Stimulated activated CD8-positive, alpha-beta memory T cell treated with anti-CD3 and anti-CD28 coated beads, Interleukin-7, amount 100 ng/mL, for 1 hour (primary cell): ENCODE measurements at places on chromosomes 3 and 15.

DNA sequence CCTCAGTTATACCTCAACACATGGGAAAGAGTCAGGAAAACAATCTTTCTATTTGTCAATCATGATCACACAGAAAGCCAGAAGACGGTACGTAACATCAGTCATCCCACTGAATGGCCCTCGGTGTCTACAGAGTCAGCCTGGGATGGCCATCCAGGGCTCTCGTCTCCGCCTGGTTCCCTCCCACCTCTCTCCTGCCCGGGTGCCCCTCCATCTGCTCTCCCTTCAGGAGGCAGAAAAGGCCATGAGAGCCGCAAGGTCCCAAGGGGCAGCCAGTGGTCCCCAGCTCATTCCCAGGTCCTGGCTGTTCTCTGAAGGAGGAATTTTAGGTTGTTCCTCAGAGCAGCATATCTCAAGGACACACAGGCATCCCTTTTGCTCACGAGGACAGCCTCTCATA lies 4.4 kb upstream of the LRRC15 start:
- no peak for DNase-seq

- no peak for DNase-seq
These were observed 142.3 kb downstream of the SSR3 start for GRCh38 chr3:156412600-156412999.

DNA sequence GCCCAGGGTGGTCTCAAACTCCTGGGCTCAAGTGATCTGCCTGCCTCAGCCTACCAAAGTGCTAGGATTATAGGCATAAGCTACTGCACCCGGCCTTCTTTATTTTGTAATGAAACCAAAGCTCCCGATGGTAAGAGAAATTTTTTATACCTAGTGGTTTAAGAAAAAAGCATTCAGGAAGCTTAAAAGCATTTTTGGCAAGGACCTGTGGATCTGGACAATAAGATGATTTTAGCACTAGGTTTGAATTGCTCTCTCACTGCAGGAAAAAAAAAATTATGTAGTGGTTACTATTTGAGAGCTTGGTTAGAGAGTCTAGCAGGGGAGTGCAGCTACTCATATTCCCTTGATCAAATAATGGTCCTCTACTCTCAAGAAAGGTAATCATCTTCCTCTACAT lies 64.9 kb upstream of the PIK3R4 start:
- no peak for DNase-seq

- DNase-seq, result no peak
These were observed 245.3 kb downstream of the BBX start for GRCh38 chr3:107767897-107768605.

- DNase-seq, result no peak
These were observed 12.8 kb downstream of the CFAP100 start for GRCh38 chr3:126407412-126408044.

GRCh38 chr3:116186049-116186448 lies 259.2 kb downstream of the LSAMP start:
- no peak for DNase-seq

DNA sequence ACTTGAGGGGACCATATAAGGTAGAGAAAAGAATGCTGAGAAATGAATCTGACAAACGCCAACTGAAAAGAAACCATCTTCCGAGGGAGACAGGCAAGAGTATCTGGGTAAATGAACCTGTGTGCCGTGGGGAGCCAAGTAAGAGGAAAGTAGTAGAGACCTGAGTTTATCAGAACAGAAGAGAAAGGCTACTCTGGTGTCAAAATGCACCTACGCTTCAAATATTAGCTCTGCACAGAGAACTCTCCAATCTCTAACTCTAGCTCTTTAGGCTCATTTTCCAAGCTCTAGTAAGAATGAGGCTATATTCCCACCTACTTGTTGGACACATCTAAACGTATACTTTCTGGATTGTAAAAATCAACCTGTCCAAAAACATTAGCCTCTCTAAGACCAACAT lies 53.5 kb downstream of the TOP2B start:
- no peak for DNase-seq

GRCh38 chr15:64690008-64690407 lies 85.4 kb downstream of the RBPMS2 start:
- DNase-seq, result no peak

DNA sequence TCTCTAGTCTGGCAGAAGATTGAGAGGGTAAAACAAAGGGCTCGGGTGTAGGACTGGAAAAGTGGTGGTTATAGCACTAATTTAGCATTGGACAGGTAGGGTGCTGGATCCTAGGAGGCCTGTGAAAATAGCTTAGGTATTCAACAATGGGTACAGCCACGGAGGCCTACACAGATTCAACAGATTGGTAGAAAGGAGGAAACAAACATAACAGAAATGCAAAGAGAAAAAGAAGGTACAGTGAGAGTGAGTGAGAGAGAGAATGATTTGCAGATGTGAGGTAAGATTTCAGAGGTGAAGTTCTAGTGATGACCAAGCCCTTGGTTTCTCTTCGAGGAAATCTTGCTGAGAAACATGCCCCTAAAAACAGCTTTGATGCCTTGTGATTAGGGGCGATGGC lies 37.9 kb downstream of the ADIPOQ start:
- DNase-seq, result no peak

- no peak for DNase-seq
These were observed 136.5 kb downstream of the ZNF609 start for GRCh38 chr15:64596701-64597476.

- no peak for DNase-seq
These were observed 795.4 kb upstream of the SEMA6D start for GRCh38 chr15:46921891-46922290.

- no peak for DNase-seq
These were observed 63.1 kb downstream of the CGNL1 start for GRCh38 chr15:57439128-57440027.

- DNase-seq, result no peak
These were observed 147.7 kb downstream of the CADPS start for GRCh38 chr3:62727536-62727935.

- no peak for DNase-seq
These were observed at the start of gene GPR27 for GRCh38 chr3:71753701-71754609. Gene GPR27 (plus strand): TSS chr3:71753855. CDS start chr3:71754050, 195 bp downstream.

DNA sequence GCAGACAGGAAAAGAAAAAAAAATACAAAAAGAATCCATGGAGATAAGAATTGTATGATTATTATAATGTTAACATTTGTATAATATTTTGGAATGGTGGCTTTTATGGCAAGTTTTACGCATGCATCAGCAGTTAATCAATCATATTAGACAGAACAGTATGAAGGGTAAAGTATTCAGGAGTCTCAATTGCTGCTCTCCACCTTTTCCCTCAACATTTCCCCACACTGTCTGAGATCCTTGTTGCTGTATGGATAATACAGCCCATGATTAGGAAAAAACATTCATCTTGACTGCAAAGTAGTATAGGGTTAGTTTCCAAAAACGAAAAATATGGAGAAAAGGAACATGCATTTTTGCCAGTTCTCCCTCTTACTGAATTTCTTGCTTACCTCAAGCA lies 755.3 kb upstream of the ARPP21 start:
- DNase-seq, result no peak

DNA sequence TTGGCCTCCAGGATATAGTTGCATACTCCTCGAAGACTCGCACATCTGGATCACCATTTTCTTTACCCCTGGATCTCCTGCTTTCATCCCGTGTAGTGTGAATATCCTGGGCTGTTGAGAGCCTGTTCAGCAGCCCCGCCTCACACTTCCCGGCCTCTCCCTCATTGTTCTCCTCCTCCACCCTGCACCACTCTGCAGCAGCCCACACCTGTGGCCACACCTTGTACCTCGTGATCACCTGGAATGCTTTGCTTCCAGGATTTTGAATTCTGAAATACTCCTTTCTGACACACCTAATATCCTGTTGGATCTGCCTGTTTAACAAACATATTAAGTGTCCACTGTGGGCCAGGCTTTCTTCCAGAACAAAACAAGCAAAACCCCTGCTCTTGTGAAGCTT lies 14.4 kb downstream of the ABHD17C start:
- no peak for DNase-seq

DNA sequence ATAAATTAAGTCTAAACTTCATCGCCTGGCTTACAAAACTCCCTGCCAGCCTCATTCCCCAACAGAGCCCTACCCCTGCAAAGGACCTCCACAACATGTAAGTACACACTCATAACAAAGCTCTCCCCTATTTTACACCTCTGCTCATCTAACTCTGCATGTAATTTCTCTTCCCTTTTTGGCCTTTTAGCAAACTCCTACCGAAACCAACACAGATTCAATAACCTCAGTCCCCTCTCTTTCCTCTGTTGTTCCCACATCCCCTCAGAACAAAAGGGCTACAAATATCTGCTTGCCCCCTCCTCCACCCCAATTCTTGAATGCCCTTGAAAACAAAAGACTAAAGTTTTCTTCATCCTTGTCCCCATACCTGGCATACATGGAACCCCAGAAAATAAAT lies 662 bp downstream of the UBL7 start:
- DNase-seq, result no peak

DNA sequence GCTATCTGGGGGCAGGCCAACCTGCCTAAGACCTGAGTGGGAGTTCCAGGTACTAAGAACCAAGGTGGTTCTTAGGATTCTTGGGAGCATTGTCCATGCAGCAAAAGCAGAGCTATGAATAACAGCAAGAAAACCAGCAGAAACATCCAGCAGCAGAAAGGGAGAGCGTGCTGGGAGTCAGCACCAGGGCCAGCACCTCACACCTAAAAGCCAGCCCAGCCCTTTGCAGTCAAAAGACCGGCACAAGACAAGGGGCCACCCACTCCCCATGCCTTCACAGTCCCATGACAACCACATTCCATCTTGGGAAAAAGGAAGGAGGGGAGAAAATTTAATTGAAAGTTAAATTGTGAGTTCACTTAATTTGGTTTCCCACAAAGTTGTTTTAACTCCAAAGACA lies 364.9 kb downstream of the AGBL1 start:
- no peak for DNase-seq

GRCh38 chr3:55858302-55858701 lies 371.2 kb upstream of the WNT5A start:
- no peak for DNase-seq

DNA sequence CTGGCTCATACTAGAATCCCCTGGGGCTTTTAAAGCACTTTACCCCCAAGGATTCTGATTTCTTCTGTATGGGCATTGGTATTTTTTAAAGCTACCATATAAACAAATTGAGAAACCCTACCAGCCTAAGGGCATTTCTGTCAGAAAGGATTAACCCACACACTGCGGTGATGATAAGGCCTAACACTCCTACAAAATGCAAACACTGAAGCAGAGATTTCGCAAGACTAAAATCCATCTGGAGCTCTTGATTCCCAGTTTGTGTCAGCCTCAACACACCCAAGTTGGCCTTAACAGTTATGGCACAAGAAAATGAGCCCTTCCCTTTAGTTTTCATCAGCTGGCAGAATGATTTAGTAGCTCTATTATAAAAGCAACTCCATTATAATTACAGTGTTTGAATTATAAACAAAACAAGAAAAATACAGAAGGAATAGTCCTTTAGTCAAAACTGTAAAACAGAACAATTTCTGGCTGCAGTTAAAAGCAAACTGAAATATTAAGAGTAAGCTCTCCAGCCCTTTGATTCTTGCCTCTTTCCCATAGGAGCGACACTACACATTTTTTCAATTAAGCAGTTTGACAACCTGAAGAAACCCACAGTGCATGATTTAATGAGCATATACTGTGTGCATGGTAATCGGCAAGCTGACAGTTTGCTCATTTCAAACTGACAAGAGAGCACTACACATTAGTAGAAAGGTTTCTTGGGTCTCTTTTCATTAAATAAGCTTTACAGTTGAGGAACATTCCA lies 441.2 kb downstream of the FHIT start:
- DNase-seq, result no peak

DNA sequence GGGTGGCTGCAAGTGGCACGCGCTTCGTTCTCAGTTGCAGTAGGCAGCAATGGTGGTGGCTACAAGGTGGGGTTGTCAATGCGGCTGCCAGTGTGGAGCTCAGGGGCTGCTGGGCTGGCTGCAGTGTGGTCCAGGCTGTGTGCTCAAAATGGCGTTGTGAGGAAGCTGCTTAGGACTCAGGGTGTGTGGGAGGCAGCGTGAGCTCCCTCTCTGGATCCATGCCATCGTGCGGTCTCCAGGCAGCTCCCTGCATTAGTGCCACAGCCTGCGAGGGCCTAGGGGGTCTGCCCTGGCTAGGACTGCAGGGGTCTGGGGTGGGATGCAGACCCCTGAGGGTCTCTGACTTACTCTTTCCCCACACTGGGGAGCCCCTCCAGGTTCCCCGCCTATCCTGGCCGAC lies 397.2 kb downstream of the OCA2 start:
- DNase-seq, result no peak

- DNase-seq, result no peak
These were observed 74.0 kb upstream of the HACD2 start for GRCh38 chr3:123658852-123659206.

DNA sequence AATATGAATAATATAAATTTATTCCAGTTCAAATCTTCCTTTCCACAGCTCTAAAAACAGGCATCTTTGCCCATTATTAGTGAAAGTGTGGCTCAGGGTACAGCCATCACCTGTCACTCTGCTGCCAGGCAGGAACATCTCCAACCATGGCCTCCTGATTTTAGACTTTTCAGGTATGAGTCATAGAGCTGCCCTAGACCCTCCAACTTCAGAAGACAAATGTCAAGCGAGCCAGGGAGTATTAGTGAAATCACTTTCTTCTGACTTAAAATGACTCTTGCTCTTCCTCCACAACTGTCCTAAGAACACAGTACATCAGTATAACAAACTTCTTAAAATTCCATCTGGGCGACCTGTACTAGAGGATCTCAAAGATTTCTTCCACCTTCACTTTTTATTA lies 78.1 kb upstream of the AKAP13 start:
- DNase-seq, result no peak

DNA sequence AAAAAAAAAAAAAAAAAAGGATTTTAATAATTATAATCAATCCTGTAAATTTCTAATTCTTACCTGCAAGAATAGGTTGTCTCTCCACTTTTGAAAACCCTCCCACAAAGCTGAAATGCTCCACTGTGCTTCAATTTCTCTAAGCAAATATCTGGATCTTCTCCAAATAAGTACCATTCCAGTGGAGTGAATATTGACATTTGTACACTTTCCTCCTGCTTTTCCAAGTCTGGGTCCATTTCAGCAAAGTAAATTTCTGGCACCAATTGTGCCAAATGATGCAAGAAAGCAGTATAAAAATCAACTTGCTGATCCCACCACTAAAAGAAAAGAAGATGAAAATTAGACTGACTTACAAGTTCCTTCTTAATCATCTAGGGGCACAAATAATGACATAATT lies 19.9 kb downstream of the UBR1 start:
- no peak for DNase-seq

DNA sequence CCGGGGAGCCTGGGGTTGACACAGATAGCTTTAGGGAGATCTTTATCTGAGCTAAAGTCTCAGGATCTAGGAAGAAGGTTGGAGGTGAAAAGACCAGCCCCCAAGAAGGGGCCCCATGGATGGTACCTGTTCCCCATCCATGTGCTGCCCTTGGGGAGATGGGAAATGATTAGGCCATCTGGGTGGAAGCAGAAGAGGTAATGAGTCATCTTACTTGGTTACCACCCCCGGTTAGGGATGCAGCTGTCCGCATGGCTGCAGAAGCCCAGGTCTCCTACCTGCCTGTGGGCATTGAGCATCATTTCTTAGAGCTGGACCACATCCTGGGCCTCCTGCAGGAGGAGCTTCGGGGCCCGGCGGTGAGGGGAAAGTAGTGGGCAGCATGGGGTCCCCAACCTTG lies 3.1 kb upstream of the CPLX3 start:
- DNase-seq, result no peak
